ENCODE measurements at places on chromosomes 6 and 20. TPM values are rescaled to one million over a fixed set of nuclear protein-coding genes. Genes with fewer than 3 reads are reported as not detected.

DNA sequence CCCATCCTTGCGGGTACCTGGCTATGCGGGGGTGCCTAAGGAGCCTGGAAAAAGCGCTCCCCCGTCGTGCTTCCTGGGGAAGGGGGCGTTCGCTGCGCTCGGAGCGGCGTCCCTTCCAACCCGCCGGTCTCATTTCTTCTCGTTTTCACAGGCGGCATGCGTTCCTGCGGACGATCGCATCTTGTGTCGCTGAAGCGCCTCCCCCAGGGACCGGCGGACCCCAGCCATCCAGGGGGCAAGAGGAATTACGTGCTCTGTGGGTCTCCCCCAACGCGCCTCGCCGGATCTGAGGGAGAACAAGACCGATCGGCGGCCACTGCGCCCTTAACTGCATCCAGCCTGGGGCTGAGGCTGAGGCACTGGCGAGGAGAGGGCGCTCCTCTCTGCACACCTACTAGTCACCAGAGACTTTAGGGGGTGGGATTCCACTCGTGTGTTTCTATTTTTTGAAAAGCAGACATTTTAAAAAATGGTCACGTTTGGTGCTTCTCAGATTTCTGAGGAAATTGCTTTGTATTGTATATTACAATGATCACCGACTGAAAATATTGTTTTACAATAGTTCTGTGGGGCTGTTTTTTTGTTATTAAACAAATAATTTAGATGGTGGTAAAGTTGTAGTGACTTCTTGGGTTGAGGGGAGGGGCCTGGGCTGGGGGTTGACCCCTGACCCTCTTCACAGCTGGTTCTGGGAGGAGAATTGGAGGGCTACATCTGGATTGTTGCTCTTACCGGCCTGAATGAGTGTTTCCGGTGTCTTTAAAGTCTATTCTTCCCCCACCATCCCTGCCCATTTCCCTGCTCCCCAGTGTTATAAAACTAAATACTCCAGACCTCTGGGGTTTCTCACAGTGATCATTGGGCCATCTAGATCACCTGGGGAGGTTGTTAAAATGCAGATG is 1.1 kb downstream of the ID1 start:
- no peak for DNase-seq

DNA sequence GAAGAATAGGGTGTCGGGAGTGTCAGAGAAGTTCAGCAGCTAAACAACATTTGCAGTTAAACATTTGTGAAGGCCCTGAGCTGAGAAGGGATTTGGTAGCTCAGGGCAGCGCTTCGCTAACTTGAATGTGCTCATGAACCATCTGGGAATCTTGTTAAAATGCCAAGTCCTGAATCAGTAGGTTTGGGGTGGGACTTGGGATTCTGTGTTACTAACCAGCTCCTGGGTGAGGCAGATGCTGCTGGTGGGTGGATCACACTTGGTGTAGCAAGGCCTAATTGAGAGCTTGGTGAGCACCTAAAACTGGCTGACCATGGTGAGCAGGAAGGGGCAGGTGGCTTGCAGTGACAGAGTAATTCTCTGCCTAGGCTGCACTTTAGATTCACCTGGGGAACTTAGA is 5.9 kb downstream of the PTPRA start:
- DNase-seq = no peak

DNA sequence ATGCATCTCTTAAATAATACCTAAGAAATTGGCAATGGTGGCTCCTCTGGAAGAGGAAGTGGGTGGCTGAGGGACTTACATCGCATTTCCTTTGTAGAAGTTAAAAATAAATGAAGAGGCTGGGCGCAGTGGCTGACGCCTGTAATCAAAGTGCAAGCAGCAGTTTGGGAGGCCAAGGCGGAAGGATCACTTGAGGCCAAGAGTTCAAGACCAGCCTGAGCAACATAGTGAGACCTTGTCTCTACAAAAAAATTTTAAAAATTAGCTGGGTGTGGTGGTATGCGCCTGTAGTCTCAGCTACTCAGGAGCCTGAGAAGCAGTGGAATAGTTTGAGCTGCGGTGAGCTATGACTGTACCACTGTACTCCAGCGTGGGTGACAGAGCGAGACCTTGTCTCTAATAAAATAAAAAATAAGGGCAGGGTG is 12.2 kb upstream of the NCOA3 start:
- no peak for DNase-seq

DNA sequence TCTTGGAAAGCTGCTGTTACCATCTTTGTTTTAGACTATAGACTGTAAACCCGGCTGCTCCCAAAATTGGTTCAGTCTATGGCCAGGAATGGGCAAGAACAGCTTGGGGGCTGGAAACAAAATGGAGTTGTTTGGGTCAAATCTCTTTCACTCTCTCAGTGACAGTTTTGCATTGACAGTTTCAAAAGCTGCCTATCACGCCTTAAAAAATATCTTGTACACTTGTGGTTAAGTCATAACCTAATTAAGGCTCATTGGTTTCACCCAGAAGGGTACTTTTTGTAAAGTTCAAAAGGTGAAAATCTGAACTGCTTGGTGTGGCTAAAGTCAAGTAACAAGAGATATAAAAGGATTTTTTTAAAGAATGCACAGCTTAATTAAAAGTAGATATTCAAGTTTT is 76.1 kb upstream of the PRL start:
- no peak for DNase-seq

- no peak for DNase-seq
Observed at GRCh38 chr20:51634257-51634656, 91.7 kb upstream of the NFATC2 start.

DNA sequence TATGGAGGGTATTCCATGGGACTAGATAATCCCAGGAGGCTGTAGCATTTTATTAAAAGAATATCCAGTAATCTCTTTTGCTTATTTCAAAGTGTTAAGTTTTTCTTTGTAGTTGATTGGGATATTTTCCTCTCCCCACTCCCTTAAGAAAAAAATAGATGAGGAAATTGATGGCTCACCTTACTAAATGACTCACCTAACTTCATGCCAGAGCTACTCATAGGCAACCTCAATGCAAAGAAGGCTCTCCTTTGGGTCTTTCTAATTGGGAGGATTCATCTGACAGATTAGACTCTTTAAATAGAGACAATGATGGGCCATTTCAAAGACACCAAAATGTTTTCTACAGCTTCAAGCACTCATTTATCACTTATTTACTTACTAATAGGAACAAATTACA is 528.5 kb upstream of the BTBD3 start:
- DNase-seq = no peak

DNA sequence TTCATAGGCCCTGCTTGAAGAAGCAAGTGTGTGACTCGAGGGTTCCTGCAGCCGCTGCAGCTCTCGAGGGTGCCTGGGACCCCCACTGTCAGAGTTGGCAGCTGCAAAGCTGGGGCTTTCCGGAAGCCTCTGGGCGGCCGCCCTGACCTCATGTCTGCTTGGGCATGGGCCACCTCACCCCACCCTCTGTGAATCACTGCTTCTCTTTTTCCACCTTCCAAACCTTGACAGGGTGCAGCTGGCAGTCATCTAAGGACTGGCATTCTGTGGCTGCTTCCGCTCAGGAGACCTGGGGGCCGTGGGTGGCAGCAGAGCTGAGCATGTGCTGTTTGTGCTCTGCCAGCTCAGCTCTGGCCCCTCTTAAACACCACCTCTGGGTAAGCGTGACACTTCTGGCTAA is 32.0 kb downstream of the ERMARD start:
- DNase-seq = no peak

- no peak for DNase-seq
Observed at GRCh38 chr6:1178590-1178989, 133.3 kb upstream of the FOXQ1 start.

- peak; percentile 66 for DNase-seq
Observed at GRCh38 chr6:156687789-156688619, 89.2 kb upstream of the ARID1B start.

DNA sequence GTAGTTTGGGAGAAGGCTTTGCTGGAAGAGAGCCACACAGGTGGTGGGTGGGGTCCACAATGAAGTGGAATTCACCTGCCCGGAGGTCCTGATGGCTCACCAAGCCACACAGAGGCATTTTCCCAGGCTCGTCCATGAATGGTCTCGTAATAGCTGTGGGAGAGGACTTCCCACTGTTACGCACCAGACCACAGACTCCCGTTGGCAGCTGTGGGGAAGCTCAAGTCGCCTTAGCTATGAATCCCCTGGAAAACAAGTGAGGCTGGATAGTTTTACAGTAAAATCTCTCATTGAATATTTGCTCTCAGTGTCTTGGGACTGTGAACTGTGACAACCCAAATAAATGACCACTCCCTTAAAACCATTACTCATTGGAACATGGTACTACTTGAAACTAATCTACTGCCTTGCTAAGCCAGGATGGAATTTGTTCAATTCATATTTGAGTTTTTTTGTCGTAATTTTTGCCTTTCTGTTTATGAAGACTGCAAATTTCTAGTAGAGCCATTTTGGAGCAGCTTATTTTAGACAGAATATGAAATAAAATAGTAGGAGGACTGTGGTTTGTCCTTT is 79.4 kb downstream of the JAG1 start:
- no peak for DNase-seq

- no peak for DNase-seq
Observed at GRCh38 chr20:48962976-48963771, 41.7 kb downstream of the ARFGEF2 start.

DNA sequence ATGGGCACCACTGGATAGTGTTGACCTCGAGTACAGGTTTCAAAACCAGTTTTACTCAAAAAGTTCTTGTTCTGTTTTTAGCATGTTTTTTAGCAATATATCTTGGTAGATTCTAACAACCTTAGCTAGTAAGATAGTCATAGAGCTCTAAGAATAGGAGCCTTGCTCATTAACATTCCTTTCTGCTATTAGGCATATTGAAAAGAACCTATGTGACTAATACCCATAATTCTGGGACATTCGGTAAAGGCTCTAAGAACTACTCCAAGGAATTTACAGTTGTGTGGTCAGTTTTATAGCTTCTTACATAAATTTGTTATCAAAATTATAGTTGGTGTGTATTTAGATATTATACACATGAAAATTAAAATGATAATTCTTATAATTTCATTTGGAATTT is 11.6 kb downstream of the SLC9A8 start:
- no peak for DNase-seq

- DNase-seq = no peak
Observed at GRCh38 chr20:17898548-17898994, 70.0 kb downstream of the SNX5 start.

DNA sequence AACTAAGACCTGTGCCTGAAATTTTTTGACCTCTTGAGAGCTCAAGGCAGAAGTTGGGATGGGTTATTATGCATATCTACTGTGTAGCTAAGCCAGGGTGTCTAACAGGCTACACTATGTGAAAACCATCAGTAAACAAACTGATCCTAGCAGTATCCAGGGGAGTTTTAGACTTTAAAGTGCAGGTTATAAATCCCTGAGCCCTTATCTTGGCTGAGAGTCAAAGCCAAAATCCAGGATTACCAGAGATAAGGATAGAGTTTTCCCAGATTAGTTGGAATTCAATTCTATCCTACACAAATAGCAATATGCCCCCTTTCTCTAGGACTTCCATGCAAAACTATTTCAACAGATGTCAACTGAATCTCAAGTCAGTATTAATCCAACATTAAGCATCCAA is 1229.7 kb downstream of the GRIK2 start:
- no peak for DNase-seq

GRCh38 chr6:16473184-16473907 is 235.0 kb downstream of the GMPR start:
- no peak for DNase-seq

DNA sequence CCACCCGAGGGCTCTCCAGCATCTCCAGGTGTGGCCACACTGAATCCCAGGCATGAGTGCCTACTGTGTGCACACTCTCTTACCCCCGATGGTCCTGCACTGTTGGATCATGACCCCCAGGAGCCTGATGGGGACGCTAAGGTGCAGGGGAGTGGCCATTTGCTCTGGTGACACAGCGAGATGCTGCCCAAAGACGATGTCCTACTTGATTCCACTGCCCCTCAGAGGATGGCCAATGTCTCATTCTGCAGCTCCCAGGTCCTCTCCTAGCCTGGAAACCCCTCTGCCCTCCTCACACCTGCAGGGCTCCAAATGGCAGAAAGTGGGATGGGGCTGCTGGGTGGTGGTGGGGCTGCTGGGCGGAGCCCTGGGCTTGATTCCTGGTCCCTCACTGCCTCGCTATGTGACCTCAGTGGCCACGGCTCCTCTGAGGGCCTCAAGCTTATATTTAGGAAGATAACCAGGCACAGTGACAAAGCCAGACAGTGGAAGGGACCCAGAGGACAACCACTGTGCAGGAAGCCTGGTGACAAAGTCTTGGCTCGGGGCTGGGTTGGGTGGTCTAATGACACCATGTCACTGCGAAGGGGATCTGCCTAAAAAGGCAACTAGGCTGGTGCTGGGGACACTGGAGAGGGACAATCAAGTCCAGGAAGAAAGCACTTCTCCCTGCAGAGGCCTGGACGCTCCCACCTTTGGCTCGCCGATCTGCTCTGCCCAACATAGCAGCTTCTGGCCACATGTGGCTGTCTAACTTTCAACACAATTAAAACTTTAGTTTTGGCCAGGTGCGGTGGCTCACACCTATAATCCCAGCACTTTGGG is 28.4 kb downstream of the TGM2 start:
- no peak for DNase-seq

- no peak for DNase-seq
Observed at GRCh38 chr20:4470375-4470774, 251.3 kb upstream of the PRND start.

- DNase-seq = peak; percentile 84
Observed at GRCh38 chr6:90369024-90369519, 72.4 kb upstream of the BACH2 start.

- DNase-seq = no peak
Observed at GRCh38 chr6:165805636-165806035, 142.6 kb upstream of the PDE10A start.

DNA sequence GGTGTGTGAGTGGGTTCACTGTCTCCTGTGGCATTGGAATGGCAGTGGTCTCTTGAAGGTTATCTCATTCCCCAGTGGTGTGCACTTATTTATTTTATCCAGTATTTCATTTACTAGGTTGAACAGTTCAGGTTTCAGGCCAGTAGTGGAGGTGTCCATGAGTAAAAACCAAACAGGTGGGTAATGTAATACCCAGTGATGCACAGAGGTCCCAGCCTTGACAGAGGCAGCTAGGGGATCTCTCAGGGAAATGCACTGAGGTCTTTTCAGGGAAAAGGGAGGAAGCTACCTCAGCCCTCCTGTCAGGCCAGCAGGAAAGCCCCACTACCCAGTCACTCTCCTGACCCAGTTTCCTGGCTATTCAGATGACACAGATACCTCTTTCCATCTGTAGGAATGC is 403.6 kb downstream of the UTRN start:
- no peak for DNase-seq

Gene FABP7
- not detected for polyA plus RNA-seq

Gene TRIM31
- 9.6 TPM for polyA plus RNA-seq

Gene SPATS1
- not detected for polyA plus RNA-seq

Gene SCGN
- polyA plus RNA-seq = 0.09 TPM

Gene CCN5
- 20.8 TPM for polyA plus RNA-seq

Gene RARS2
- polyA plus RNA-seq = 24.8 TPM

Gene CPNE5
- 3.3 TPM for polyA plus RNA-seq

Gene HMGCLL1
- 2.5 TPM for polyA plus RNA-seq

Gene OCSTAMP
- polyA plus RNA-seq = not detected

Gene RAET1E
- 0.99 TPM for polyA plus RNA-seq

Gene DDX43
- polyA plus RNA-seq = 1.3 TPM
